NCI-H1105 (cell line): ENCODE measurements at places on chromosomes 12 and 14.

- DNase-seq: no peak
Measured at GRCh38 chr12:28770322-28770721, 378.8 kb upstream of the FAR2 start.

GRCh38 chr12:72189266-72189665, 82.9 kb upstream of the TRHDE start:
- no peak for DNase-seq

GRCh38 chr12:11638315-11638916, 11.1 kb upstream of the ETV6 start:
- DNase-seq: no peak

DNA sequence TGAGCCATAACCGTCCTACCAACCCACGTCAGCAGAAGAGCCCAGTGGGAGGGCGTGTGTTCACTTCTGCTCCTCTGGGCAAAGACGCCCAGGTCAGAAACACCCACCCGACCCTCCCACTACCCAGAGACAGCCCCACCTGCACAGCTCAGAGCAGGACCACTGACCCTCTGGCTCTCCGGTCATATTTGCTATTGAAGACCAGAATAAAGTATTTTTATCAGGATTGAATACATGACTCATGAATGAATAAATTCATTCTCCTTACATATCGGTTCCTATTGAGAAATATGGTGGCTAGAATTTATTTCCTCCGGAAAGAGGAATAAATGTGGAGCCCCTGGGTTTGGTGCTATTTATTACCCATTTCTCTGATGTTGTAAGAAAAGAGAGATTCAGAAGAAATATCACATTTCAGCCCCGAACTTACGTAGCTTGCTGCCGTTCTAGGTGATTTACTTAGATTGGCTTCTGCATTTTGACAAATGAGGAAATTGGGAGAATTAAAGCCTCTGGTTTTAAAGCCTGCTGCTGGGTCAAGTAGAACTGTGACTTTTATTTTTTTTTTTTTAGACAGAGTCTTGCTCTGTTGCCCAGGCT, 36.4 kb upstream of the P2RX7 start:
- no peak for DNase-seq

DNA sequence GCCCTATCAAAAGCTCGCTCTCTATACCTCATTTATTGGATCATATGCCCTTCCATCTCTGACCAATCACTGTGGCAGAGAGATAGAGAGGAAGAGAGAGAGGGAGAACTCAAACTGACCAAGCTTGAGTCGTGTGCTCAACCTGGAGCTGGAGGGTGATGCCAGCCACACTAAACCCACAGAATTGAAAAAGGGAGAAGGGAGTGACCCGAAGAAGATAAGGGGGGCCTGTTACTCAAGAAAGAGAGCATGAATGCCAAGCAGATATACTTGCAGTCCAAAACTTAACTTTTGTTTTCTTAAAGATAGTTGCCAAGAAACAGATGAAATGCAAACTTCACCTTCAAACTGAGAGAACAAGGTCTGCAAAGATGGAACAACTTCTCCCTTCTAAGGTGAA, 112.7 kb downstream of the BTG1 start:
- DNase-seq: no peak

DNA sequence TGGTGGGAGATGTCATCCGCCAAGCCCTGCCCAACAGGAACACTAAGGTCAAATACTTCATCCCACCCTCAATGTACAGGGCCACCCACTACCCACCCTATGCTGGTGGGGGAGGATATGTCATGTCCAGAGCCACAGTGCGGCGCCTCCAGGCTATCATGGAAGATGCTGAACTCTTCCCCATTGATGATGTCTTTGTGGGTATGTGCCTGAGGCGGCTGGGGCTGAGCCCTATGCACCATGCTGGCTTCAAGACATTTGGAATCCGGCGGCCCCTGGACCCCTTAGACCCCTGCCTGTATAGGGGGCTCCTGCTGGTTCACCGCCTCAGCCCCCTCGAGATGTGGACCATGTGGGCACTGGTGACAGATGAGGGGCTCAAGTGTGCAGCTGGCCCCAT, 3.5 kb downstream of the B3GNT4 start:
- DNase-seq: no peak

DNA sequence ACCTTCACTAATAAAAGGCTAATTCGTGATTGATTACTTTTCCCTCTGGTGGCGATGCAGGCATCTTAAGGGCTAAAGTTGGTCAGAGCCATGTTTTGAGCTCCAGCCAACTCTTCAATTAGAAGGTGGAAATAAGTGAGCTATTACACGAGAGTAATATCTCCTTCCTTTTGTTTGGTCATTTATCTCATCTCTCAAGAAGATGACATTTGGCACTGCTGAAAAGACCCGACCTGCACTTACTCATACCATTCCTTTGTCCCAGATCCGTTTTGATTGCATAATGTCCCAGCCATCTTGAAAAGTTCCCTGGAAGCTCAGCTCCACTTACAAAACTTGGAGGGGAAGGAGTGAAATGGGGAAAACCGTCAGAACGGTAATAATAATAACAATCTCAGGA, 316.2 kb downstream of the VRK1 start:
- peak; percentile 26 for DNase-seq

- DNase-seq: no peak
Measured at GRCh38 chr14:92998946-92999345, 76.0 kb downstream of the CHGA start.

GRCh38 chr14:64974563-64974962, 2.4 kb upstream of the RAB15 start:
- no peak for DNase-seq

DNA sequence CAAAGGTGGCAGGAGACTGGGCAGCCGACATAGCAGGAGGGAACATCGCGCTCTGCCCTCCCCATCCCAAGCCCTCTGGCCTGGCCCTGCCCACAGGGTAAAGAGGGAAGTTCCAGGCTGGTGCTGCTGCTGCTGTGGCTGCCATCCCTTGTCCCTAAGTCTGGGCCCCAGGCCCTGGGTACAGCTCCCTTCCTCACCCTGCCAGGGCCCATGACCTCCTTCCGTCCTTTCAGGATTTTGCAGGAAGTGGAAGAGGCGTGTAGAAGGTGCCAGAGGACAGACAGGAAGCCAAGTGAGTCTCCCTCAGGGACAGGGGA, 14.7 kb upstream of the NCOR2 start:
- no peak for DNase-seq
